ENCODE measurements at places on chromosomes 16 and 17.

DNA sequence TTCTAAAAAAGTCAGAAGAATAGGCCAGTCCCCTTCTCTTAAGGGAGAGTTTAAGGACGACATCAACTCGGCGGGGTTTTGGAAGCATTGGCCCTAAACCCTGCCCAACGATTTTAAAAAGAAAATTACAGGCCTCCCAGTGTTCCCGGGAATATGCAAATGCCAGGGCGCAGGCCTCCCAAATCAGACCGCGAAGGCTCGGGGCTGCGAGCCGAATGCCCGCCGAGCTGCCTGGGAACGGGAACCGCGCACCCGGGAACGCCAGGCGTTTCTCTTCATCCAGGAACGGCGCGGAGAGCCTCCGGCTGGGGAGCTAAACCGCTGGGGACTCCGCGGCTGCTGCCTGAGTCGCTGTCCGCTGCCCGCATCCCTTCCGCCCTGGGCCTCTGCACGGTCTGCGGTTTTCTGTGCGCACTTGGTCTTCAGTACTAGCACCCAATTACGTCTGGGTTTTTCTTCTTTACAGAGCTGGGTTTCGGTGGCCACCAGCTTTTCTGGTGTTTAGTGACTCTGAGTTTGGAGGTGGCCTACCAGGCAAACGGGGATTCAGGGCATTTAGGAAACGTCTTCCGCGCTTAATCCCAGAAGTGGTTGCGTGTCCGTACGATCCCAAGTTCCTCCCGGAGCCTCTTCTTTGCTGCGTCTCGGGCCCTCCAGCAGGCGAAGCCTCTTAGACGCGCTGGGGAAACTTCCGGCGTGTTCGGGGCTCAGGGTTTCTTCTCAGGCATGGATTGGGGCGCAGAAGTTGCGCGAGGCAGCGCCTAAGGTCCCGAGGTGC is 5.7 kb downstream of the IRX5 start:
- DNase-seq: no peak

- no peak for DNase-seq
Measured at GRCh38 chr17:7072406-7072805, 7.6 kb downstream of the CLEC10A start.

DNA sequence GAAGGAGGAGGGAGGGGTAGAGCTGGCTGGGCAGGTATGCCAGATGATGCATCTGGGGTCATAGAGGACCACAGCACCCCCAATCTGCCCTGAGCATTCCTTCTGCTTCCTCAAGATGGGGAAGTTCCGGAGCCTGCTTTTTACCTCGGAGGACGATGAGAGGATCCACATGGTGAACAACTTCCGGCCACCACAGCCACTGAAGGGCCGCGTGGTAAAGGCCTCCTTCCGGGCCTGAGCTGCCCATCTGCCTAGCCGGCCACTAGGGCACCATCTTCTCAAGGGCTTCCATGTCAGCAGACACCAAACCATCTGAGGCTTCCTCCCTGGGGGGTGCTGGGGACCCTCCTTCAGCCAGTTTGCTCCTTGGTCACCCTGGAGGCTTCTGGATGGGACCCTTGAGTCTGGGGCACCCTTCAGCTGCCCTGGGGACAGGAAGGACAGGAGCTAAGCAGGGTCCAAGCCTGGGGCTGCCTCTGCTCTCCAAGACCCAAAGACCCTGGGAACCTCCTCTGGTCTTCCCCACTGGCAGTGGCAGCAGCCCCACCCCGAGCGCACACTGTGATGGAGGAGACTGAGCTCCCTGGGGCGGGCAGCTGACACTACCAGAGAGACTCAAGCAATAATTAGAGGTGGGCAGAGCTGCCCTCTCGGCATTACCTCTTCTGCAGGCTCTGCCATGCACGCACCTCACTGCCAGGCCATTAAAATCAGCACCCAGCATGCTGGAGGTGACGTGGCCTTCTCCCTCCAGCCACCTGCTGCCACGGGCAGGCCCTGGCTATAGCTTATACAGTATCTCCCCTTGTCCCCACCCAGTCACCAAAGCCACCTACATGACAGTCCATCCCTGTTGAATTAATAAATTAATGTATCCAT is 9.3 kb downstream of the CA7 start:
- DNase-seq: no peak

DNA sequence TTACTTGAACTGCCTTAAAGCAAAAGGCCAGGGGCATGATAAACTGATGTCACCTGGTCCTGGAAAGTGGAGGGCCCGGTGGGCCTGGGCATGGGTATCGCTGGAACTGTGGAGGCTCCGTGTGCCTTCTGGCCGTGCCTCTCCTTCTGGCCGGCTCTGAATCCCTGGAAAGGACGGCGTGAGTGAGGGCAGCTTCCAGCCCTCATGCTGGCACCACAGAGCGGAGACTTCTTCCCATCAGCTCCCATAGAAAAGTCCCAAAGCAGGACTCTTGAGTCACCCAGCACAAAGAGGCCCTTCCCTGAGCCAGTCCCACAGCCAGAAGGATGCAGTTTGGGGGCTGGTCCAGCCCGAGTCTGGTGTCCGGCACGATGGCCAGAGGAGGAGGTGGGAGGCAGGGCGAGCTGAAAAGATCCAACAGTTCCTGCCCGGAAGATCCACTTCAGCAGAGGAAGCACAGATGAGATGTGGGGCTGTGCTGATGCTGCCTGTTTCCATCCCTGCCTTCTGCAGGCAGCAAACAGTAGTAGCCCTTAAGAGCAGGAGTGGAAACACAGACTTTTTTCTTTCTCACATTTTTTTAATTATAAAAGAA is 7.8 kb downstream of the GAA start:
- DNase-seq: no peak

DNA sequence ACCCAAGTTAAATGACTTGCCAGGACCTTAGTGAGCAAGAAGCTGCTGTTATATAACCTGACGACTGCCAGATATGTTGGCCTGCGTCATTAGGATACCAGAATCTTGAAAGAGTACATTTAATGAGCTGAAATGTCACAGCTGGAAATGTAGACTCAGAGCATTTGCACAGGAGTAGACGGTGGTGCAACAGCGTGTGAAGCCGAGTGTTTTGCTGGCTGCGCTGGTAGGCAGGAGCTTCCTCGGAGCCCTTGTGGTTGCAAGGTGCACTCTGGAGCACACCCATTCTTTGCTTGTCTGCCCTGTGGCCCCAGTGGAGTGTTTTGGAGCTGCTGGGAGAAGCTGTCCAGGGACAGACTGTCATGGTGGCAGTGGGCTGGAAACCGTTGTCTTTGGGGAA is 79.3 kb downstream of the BANP start:
- DNase-seq: no peak

DNA sequence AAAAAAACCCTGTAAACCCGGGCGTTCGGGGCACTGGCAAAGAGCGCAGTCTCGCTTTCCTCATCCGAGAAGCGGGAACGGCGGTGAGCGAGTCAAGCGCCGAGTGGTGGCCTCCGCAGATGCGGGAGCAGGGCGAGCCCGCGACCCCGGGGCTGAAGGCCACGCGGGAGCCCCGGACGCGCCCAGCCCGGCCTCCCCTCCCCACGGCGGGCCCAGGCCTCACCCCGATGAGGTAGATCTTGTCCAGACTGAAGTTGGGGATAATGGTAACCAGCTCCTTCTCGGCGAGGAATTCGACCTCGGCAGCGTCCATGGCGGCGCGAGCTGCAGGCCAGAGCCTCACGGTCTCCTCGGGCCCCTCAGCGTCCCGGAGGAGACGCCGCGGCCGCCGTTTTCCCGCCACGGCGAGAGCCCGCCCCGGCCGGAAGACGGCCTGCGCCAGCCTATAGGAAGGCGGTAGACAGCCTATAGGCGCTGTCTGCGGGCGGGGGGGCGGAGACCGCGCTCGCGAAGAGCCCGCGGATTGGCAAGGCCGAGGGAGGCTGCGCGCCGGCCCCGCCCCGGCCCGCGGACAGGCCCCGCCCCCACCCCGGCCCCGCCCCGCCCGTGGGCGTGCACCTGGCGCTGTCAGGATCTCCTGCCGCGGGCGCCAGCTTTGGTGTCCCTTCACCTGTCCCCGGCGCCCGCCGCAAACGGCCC is at the start of gene GINS2:
Gene GINS2, minus strand, starts transcription at position 369 of the 699 bp plus-strand sequence. Its CDS starts 56 bp downstream, at position 313.
- DNase-seq: peak; percentile 78

DNA sequence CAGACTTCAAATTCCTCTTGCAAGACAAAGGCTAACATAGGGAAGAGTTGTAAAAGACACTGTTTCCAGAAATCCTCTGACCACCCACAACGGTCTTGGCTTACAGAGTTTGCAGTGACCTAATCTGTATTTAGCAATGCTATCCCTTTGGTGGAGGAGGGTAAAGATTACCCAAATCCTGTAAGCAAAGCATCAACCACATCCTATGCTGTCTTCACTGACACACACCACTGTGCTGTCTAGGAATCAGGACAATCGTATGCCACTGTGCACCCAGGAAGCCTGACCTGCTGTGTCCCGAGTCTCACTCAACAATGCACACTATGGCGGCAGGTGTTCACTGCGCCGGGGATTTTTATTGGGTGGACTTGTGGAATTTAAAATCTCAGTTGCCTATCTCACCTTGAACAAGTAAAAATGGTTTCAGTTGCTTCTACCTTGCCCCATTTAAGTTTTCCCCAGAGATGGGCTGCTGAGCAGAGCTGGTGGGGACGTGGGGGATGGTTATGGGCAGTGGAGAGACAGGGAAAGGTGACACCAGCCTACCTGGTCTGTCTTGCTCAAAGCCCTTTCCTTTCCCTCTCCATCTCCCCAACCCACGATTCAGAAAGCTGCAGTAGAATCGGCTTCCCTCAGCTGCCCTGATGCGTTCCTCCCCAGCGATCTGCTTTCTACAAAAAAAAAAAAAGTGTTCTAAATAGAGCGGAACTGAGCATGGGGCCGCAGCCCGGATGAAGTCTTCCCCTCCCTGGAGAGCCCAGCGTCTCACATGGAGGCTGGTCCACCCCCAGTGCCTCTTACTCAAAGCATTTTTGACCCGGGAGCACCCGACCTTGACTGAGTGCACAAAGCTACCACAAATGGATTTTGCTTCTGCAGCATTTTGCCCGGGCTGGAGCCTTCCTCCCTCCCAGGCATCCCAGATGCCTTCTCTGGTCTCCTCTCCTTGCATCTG is 271.5 kb downstream of the SOX9 start:
- DNase-seq: no peak

GRCh38 chr16:30925995-30926811 is 2.8 kb downstream of the FBXL19 start:
- DNase-seq: no peak

DNA sequence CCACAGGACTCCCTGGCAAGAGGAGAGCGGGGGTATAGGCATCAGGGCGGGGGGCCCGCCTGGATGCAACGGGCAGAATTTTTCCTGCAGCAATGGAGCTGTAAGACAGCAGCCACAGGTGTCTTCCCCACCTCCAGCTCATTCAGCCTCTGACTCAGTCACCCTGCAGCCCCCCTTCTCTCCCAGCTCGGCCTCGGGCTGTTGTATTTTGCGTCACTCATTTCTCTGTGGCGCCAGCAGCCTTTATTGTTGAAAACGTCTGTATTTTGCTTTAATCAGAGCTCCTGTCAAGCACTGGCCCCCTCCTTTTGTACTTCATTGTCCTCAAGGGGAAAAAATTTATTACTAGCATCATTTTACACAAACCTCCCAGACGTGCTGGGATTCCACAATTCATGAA is 117.7 kb downstream of the WSCD1 start:
- DNase-seq: no peak

DNA sequence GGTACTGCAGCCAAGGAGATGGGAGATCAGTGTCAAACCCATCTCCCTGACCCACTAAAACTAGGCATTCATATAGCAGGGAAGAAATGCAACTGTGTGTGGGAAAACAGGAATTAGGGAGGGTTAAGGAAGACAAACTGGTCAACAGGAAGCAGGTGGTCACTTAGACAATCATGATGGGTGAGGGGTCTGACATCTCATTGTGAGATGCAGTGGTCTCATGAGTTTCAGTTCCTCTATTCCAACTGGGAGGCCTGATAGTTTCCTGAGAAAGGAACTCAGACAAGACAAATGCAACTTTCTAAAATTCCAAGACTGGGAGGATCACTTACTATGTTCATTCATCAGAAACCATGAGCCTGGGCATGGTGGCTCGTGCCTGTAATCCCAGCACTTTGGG is 361.4 kb upstream of the C16orf82 start:
- DNase-seq: no peak

GRCh38 chr17:82294064-82294773 is 20.7 kb upstream of the CSNK1D start:
- DNase-seq: no peak

DNA sequence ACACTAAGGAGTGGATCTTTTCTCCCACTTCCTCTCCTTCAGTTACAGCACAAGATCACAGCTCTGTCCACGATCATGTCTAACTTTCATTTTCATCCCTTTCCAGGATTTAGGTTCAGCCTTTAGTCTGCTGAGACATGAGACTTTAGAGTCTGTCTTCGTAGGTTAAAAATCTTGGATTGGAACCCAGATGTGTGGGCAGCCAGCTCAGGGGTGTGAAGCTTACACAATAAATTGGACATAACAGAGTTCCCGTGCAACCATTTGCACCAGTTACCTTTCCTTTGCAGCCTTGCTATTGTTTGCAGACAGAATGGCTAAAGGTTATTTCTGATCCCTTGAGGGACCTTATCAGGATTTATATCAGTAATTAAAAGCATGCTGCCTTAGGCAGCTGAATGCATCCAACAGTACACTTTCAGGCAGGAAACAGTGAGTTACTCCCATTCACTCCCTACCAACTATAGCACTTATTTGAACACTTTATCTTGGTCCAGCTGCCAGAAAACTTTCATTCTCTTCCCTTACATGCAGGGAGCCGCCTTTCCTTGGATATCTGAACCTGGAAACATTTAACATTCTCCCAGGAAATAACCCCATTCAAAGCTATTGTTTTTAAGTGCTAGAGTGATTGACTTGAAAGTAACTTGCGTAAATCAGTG is 87.3 kb downstream of the TMEM100 start:
- no peak for DNase-seq

DNA sequence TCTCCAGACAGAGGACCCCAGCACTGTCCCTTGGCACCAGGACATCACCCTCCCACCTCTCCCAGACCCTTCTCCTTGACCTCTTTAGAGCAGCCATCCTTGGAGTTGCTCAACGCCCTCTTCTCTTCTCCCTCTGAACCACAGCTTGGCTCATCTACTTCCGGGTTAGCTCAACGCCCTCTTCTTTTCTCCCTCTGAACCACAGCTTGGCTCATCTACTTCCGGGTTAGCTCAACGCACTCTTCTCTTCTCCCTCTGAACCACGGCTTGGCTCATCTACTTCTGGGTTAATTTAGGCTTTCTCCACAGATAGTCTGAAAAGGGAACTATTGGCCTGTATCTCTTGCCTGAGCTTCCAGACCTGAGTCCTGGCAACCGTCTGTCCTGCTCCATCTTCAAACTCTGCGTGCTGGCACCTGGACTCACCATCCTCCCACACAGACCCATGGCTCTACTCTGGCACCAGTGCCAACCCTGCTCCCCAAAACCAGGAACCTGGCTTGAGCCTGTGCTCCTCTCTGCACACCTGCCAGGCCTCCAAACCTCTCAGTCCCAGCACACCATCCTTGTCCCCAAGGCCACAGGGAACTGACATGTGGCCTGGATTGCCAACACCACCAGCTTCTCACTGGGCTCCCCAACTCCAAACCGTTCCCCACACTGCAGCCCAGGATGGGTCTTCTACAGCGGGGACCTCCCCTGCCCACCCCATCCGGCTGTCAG is 25.3 kb upstream of the FAAP100 start:
- no peak for DNase-seq

Data from stimulated activated CD4-positive, alpha-beta T cell treated with anti-CD3 and anti-CD28 coated beads, TNF-alpha, amount 100 ng/mL, for 4 hours (primary cell).